ENCODE measurements at places on chromosomes 16 and 17.

GRCh38 chr16:23504453-23505179, 5.7 kb downstream of the GGA2 start:
- DNase-seq, result no peak

- DNase-seq, result no peak
Observed at GRCh38 chr16:75250089-75250808, 1.2 kb downstream of the BCAR1 start.

DNA sequence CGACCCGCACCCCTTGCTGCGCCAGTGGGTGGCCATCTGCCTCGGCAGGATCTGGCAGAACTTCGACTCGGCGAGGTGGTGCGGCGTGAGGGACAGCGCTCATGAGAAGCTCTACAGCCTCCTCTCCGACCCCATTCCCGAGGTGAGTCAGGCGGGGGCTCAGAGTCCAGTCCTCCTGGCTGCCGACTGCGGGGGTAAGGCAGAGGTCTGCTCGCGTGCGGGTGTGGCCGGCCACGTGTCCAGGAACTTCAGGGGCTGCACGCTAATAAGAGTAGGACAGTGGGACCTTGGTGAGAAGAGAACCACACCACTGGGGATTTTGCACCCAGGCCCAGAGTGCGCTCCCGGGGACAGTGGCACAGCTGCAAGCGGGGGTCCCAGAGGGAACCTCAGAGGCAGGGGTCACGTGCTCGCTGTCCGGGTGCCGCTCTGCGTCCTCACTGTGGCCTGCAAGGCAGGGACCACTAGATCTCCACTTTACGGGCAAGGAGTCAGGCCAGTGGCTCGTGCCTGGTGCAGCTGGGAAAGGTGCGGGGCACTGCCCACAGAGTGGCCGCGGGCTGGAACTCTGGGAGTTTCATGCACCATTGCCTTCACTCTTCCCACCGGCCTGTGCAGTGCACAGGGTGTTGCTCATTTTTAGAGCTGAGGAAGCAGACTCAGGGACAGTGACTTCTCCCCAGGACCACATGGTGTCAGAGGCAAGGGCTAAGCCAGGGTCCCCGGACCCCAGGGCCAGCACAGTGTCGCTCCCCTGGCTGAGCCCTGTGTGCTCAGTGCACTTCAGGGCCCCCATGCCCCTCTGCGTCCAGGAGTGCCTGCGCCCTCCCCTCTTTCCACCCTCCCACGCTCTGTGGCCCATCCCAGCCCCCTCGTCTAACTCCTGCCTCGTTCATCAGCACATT, 107.6 kb upstream of the CHMP6 start:
- DNase-seq, result no peak

DNA sequence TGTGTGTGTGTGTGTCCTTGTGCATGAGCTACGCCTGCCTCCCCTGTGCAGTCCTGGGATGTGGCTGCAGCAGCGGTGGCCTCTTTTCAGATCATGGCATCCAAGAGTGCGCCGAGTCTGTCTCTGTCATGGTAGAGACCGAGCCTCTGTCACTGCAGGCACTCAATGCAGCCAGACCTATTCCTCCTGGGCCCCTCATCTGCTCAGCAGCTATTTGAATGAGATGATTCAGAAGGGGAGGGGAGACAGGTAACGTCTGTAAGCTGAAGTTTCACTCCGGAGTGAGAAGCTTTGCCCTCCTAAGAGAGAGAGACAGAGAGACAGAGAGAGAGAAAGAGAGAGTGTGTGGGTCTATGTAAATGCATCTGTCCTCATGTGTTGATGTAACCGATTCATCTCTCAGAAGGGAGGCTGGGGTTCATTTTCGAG, 22.5 kb downstream of the STAT5A start:
- no peak for DNase-seq

DNA sequence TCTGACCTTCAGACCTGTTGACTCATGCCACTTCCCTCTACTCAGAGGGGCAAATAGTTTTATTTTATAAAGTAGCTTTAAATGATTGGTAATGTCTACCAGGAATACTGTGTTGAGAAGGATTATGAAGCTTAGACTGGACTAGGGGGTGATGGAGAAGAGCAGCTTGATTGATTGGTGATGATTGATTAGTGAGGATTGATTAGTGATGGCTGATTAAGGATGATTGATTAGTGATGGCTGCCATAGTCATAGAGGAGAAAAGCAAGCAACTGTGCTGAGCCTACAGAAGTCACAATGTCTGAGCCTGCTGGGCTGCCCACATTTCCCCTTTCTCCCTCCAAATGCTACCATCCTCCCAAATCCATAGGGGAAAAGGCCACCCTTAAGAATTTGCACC, 206.8 kb upstream of the SALL1 start:
- no peak for DNase-seq

- DNase-seq, result no peak
Observed at GRCh38 chr16:14486520-14487303, 143.3 kb downstream of the PARN start.

- no peak for DNase-seq
Observed at GRCh38 chr16:52090080-52090479, 456.9 kb downstream of the TOX3 start.

All from MM.1S (cell line).